ENCODE measurements at places on chromosomes 6 and 20. TPM values are rescaled to one million over a fixed set of nuclear protein-coding genes. Genes with fewer than 3 reads are reported as not detected.

Gene CDH26
- 0.39 TPM for total RNA-seq

Gene BPIFB4
- not detected for total RNA-seq

Gene BPIFA1
- total RNA-seq: not detected

Gene FAM229B
- 77.5 TPM for total RNA-seq

Gene F13A1
- total RNA-seq: 134 TPM

Gene TCP11
- total RNA-seq: not detected

Gene NOTCH4
- total RNA-seq: 18.1 TPM

Gene HLA-DMB
- total RNA-seq: 10.8 TPM

Gene ZNF292
- 58.3 TPM for total RNA-seq

Gene OXT
- not detected for total RNA-seq

DNA sequence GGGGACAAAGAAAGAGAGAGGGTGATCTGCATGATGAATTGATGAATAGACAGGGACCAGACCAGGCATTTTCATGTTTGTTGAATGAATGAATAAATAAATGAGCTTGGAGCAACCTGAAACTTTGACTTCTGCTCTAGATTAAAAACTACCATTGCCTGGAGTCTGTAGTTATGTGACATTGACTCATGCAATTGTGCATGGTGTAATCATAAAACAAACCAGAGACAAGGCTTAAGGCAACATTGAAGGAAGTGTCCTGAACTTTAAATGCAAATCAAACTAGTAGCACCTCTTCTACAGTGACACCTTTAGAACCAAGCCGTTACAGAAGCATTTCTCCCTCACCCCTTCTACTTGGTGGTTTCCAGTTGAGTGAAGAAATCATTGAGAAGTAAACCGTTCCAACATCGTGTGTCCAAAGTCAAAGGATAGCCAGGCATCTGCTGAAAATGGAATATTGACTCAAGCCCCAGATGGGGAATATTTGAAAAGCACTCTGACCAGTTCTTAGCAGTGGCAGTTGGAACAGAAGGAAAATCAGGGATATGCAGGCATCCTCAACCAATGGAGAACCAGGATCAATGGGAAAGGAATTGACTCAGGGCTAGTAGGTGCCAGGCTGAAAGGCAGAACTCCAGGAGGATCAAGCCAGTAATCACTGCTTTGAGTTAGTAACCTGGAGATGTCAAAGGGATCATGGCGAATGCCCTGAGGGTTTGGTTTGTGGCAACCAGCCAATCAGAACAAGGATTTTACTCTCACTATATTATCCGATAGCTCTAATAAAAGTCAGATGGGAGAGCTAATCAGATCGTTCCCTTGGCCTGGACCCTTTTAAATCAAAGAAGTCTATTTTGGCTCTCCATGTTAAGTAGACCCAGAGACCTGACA lies 171.2 kb upstream of the TSHZ2 start:
- peak; percentile 41 for DNase-seq

- no peak for DNase-seq
These were observed 3.7 kb downstream of the TGM2 start for GRCh38 chr20:38161412-38161774.

DNA sequence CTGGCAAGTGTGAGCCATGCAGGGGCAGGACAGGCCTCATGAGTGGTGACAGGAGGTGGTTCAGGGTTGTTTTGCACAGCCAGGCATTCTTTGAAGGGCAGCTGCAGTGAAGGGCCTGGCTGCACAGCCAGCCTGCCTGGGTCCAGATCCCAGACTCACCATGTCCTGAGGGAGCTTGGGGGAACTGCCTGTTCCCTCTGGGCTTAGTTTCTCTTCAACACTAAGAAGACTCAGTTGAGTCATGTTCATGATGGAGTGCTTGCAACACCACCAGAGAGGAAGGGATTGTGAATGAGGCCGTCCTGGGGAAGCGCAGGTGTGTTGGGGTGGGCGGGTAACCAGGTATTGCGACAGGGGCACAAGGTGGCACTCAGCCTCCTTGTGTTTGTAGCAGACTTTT lies 102.4 kb downstream of the CDH26 start:
- DNase-seq: no peak

GRCh38 chr6:11273406-11274065 lies 41.1 kb upstream of the NEDD9 start:
- DNase-seq: no peak

DNA sequence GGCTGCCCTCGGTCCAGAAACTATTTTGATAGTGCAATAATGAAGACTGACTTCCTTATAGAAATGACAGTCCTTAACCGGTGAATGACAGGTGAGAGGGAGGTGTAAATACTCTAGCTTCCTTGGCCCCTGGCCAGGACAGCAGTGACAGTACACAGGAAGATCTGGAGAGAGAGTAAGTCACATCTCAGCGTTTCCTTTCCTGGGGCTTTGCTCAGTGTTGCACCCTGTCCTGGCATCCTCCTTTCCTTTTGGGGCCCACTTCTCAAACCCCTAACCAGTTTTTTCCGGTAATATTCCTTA lies 336.9 kb downstream of the CD83 start:
- no peak for DNase-seq

GRCh38 chr6:36301781-36302180 lies 31.9 kb downstream of the PNPLA1 start:
- DNase-seq: peak; percentile 77

GRCh38 chr6:10396785-10397184 lies 18.1 kb downstream of the TFAP2A start:
- no peak for DNase-seq

DNA sequence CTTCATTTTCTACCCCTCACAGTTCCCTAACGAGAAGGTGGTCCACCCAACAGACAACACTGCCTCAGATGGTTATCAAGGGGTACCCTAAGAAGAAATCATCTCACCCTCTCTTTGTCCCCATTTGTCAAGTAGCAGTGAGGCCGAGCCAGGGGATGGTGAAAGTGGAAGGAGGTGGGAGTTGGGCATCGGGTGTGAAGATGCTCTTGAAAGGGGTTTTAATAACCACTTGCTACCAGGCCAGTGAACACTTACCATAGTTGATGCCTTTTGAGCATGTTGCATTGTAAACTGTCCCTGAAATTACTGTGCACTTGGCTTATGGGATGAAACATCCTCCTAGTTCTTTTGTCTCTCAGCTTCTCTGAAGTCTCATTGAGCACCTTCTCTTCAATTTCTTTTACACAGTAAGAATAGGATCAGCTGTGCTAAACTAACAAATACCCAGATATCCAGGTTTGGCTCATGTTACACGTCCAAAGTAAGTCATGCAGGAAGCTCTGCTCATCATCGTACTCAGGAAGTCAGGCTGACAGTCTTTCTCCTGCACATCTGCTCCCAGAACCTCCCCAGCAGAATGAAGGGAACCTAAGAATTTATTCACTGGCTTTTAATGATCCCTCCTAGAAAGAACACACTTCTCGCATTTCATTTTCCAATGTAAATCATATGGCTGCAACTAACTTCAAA lies 13.3 kb downstream of the HLA-DPB1 start:
- DNase-seq: no peak

- DNase-seq: no peak
These were observed 108.9 kb upstream of the SYNDIG1 start for GRCh38 chr20:24360531-24360930.

- DNase-seq: peak; percentile 67
These were observed 175.7 kb upstream of the PLN start for GRCh38 chr6:118372413-118372812.

DNA sequence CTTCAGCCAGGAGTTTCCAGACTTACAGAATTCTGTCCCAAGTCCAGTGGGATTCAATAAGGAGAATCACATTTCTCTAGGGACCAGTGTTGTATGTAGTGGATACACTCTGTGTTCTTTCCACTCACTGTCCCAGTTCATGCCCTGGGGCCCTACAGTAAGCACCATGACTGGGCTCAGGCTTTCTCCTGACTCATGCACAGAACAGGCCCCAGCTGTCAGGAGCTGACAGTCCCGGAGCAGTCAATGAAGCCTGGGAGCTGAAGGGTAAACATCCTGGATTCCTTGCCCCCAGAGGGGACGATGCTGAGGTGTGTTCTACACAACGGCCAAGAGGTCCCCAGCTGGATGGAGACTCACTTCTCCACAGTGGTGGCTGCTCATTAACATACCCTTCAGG lies 40.2 kb upstream of the LRFN2 start:
- no peak for DNase-seq

DNA sequence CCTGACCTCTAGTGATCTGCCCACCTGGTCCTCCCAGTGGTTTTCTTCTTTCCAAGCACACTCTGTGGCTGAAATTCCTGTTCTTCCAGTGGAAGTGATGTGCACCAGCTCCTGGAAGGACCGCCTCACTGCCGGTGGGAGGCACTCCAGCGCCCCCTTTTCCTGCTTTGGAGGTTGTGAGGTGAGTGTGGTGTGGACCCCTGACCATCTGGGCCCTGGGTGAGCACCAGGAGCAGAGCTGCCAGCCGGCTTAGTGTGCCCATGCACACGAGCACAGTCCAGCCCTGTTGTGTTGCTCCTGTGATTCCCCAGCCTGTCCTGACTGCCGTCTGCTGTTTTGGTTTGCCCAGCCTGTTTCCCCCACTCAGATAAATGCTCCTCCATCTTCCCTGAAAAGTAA lies 134.6 kb downstream of the FNDC1 start:
- DNase-seq: no peak

GRCh38 chr20:13348311-13349234 lies 127.5 kb downstream of the ISM1 start:
- DNase-seq: no peak

DNA sequence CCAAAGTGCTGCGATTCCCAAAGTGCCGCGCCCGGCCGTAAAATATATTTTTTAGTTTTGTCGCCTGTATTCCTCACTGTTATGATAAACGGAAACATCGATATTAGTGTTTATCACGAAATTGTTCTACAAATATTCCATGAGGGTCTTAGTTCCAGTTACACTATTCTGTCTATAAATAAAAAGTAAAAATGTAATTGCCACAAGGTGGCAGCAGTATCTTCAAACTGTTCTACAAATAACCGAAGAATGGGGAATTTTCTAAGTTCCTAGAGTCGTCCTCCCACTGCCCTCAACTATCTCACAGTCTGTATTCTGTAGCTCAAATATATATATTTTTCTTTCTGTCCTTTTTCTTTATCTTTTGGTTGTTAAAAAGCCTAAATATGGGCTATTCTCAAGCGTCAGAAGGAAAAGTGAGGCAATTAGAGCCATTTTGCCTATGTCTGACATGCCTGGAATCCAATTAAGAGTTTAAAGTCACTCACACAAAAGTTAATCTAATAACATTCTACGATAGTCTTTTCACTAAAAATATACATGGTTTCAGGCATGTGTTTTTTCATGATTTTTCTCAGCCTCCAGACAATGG lies 14.2 kb upstream of the FAM162B start:
- no peak for DNase-seq

GRCh38 chr6:119312875-119313338 lies 36.7 kb downstream of the MAN1A1 start:
- no peak for DNase-seq

GRCh38 chr6:82711971-82712370 lies 348.4 kb downstream of the TPBG start:
- no peak for DNase-seq

DNA sequence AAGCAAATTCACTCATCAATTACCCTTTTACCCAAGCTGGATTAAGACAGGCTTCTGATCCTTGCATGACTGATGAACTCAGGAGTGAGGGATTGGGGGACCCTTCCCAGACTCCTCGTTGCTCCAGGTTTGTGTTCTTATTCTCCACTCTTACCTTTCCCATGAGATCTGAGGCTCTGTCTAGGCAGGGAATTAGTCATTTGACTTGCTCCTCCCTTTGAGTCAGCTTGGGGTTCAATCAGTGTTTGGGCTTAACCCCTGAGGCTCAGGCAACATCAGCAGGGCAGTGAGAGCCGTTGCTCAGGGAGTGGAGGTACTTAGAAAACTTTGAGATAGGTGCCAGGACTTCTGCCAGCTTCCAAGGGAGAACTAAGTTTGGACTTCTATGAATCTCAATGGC lies 20.7 kb upstream of the TOX2 start:
- DNase-seq: no peak

GRCh38 chr6:81086991-81087390 lies 665.5 kb downstream of the TENT5A start:
- DNase-seq: no peak

DNA sequence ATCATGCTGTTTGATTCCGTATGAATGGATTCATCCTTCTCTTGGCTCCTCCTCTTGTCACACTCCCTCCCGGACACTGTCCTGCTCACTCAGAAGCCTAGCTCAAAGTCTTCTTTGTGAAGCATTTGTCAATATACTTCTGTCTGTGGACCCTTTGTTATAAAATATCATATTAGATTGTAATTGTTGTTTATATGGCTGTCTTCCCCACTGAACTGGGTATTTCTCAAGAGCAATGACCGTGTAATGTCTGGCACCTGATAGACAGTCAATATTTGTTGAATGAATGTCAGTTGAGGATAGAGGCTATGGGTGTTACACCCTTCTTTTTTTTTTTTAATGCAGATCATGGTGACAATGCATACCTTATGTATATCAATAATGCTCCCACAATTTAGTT lies 335.3 kb downstream of the SOX4 start:
- DNase-seq: no peak

DNA sequence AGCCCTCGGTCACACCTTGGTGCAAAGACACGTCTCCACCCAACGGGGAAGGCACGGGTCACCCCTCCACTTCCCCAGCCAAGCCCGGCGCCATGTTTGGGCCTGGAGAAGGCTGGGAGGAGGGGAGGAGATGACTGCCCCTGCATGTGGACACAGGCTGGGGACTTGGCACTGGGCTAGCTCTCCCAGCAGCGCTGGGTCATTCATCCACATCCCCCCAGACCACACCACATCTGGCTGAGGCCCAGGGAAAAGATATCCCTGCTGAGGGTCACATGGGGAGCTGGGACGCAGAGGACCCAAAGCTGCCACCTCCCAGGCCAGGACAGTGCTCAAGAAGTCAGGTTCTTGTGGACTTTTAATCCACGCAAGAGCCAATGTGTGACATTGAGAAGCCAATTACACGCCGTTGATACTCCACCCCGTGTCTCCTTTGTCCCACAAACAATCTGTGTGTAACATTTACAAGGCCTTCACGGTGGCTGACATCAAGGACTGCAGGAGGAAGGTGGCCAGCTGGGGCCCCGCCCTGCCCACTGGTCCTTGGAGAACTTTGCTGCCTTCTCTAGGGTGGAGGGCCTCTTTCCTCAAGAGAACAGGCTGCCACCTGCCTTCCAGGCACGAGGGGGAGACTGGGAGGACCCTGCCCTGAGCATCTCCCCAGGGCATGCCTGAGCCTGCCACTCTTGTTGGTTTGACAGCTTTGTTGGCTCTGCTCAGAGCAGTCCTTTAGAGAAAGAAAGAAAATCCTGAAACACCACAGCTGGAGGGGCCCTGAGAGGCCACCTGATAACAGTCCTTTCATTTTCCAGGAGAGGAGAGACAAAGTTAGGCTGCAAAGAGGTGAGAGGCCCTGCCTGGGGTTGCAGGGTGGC lies 5.3 kb upstream of the IP6K3 start:
- no peak for DNase-seq

Measured in right cardiac atrium (tissue), 5 donors.